Effector CD8-positive, alpha-beta T cell (primary cell): ENCODE measurements at places on chromosomes 13 and 19.

DNA sequence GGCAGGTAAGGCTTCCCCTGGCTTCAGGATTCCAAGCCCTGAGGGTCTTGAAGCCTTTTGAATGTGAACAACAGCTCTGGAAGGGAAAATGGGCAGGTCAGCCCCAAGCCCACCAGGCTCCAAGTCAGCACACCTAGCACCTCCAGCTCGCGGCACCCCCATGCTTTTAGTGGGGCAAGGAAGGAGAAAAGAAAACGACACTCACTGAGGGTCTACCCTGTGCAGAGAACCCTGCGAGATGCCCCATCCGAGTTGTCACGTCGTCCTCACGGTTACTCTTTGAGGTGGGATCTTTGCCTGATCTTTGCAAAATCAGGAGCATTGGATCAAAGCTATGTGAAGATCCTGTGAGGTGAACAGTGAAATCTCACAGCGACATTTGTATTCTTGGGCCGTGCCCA lies 5.7 kb upstream of the F10 start:
- DNase-seq, result no peak

- DNase-seq, result no peak
Observed at GRCh38 chr13:62038214-62038613, 622.6 kb upstream of the PCDH20 start.

DNA sequence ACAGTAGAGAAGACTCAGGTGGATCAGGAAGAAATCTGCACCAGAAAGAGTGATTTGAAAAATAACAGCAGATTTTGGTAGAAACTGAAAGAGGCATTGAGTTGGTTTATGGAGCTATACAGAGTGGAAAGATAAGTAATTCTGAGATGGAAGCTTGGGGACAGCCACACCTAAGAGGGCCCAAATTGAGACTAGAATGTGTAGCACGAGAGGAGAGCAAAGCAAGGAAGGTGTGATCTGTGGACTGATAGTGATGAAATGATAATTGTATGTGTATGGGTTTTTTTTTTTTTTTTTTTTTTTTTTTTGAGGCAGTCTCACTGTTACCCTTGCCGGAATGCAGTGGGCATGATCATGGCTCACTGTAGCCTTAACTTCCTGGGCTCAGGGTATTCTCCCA lies 16.3 kb downstream of the SAE1 start:
- no peak for DNase-seq

- DNase-seq, result no peak
Observed at GRCh38 chr13:99105160-99105559, 95.5 kb upstream of the UBAC2 start.

GRCh38 chr19:45506246-45506988 lies 862 bp upstream of the VASP start:
- peak; percentile 90 for DNase-seq

DNA sequence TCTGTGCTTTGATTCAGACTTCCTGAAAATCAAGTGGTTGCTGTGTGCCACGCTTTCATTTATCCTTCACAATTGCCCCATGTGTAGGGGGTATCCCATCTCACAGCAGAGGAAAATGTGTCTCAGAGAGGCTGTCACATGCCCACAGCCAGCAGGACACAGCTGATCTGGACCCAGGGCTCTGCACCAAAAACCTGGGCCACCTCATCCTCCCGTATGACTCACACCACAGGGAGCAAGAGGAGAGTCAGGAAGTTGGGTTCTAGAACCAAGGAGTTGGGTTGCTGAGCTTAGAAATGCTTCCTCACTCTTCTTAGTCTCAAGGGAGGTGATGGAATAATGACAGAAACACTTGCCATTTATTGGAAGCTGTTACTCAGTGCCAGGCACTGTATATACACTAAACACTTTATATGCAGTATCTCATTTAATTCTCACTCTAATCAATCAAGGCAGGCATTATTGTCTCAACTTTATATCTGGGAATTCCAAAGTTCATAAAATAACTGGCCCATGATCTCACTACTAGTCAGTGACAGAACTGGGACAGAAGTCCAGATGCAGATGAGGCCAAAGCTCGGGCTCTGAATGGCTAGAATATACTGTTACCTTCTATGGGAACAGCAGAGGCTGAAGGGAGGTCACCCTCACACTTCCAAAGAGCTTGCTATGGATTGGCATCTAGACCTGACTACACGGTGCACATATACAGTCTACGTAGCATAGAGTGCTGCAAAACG lies 47.7 kb upstream of the ATP12A start:
- DNase-seq, result no peak

GRCh38 chr19:3075605-3076431 lies 13.5 kb upstream of the TLE5 start:
- DNase-seq, result peak; percentile 70

- DNase-seq, result peak; percentile 94
Observed at GRCh38 chr19:17336872-17337674, at the start of gene GTPBP3. Gene GTPBP3, plus strand, starts transcription at chr19:17337553. Its CDS starts 59 bp downstream, at chr19:17337612.

- DNase-seq, result no peak
Observed at GRCh38 chr13:110625771-110626321, 10.5 kb downstream of the NAXD start.

DNA sequence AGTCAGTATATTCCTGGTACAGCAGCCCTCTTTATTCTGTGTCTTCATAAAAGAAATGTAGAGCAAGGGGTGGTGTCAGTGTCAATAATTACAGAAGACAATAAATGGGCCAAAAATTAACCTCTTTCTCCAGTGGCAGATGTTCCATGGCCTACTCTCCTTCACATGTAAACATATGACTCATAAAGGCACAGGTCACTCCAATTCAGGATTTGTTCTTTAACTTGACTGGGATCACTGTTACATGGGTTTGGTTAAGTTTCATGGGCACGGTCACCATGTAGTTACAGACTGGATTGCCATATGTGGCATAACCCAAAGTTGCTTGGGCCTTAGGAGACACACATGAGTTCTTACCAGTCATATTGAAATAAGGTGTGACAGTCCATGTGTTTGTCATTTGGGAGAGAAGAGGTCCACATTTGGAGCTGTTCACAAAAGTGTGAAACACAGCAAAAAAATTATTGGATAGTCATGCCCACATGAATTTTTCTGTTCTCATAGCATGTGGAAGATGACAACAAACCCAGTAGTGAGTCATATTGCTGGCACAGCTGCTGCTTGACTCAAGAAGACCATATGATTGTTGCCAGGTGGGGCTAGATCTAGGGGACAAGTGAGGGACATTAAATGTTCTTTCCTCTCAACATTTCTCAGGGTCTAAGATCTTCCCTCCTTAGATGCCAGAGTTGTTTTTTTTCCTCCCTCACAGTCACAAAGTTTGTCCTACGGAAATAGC lies 68.1 kb upstream of the HTR2A start:
- no peak for DNase-seq

- DNase-seq, result no peak
Observed at GRCh38 chr13:113009743-113010509, 40.9 kb downstream of the MCF2L start.

GRCh38 chr13:111042661-111043226 lies 72.4 kb upstream of the ARHGEF7 start:
- DNase-seq, result no peak

GRCh38 chr19:1410136-1410786 lies 2.9 kb downstream of the DAZAP1 start:
- DNase-seq, result no peak

DNA sequence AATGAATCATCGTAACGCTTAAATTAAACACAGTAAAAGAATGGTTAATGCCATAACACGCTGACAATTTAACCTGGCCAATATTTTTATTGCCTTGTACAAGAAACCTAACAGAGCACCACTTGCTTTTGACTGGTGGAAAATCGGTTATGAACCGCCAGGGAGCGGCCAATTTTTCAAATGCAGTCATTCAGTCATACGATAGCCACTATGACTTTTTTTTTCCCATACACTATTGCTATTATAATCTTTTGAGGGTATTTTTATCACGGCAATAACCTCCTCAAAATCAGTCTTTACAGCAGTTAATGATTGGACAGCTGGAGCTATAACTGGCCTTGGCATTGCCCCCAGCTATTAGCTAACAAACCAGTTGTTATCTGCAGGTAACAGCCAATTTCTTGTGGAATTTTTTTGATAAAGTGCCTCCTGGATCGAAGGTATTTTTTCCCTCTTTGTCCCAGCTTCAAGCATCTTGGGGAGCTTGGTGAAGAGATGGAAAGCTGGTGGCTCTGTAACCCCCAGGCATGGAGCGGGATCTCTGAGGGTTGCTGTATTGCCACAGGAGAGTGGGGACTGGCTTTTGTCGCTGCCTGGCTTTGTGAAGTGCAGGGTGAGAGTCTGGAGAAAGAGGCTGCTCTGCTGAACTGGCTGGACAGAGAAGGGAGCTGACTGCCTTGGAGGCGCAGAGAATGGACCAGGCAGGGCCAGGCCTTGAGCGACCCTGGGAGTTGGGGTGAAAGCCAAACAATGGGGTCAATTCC lies 198.4 kb upstream of the ZNF536 start:
- DNase-seq, result no peak

DNA sequence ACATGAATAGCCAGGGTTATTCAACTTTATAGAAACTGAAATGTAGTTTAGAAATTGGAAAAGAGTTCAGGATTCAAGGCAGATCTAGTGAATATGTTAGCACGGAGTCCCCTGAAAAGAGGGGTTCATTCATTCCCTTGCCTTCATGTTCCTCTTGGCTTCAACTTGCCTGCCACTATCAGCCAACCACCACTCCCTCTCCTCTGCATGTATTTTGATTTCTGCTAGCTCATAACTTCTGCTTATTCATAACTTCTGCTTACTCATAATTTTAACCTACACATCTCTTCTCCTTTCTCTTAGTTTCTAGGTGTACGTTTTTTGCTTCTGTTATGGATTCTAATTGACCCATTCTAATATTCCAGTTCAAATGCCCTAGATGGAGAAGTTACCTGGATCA lies 5.5 kb upstream of the SERTM1 start:
- no peak for DNase-seq

GRCh38 chr19:374886-375235 lies 30.3 kb upstream of the MIER2 start:
- no peak for DNase-seq

DNA sequence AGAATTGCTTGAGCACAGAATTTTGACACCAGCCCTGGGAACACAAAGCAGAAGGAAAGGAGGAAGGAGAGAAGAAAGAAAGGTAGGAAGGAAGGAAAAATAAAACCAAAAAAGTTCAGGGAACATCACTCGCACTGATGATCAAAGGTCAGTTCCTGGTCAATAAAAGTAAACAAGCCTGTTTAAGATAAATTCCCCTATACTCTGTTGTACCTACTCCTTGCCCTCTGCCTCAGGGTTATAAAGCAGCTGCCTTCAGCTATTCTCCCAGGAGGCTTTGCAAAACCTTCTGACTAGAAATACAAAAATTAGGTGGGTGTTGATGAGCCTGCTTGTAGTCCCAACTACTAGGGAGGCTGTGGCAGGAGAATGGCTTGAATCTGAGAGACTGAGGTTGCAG lies 14.9 kb upstream of the ZNF91 start:
- no peak for DNase-seq

DNA sequence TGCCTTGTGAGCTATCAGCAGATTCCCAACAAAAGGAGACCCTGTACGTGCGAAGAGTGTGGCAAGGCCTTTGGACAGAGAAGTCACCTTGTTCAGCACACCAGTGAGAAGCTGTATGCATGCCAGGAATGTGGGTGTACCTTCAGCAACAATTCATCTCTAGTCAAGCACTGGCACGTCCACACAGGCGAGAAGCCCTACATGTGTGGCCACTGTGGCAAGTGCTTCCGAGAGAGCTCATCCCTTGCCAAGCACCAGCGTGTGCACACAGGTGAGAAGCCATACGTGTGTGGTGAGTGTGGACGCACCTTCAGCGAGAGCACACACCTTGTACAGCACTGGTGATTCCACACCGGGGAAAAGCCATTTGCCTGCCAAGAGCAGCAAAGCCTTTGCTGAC lies 7.6 kb upstream of the ZSCAN22 start:
- DNase-seq, result no peak

- no peak for DNase-seq
Observed at GRCh38 chr13:98033277-98034247, 80.1 kb downstream of the IPO5 start.

- no peak for DNase-seq
Observed at GRCh38 chr13:107351305-107351704, 783.4 kb upstream of the ARGLU1 start.

GRCh38 chr19:3661284-3662238 lies 35.0 kb upstream of the CACTIN start:
- no peak for DNase-seq

GRCh38 chr19:33052352-33052972 lies 12.2 kb downstream of the RHPN2 start:
- DNase-seq, result no peak

GRCh38 chr19:18644196-18645034 lies 7.6 kb downstream of the KLHL26 start:
- no peak for DNase-seq

DNA sequence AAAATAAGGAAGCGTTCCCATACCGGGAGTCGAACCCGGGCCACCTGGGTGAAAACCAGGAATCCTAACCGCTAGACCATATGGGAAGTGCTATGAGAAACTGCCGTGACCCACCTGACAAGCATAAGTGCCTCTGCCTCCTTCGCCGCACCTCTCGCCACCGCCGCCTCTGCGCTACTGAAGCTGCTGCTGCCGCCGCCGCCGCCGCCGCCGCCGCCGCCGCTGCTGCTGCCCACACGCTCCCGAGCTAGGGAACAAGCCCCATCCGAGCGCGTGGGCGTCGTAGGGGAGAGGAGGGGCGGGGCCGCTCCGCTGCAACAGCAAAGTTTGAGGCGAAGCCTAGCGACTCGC lies 610 bp upstream of the WBP4 start:
- peak; percentile 78 for DNase-seq

- no peak for DNase-seq
Observed at GRCh38 chr13:43126420-43126819, 103.0 kb downstream of the DNAJC15 start.

DNA sequence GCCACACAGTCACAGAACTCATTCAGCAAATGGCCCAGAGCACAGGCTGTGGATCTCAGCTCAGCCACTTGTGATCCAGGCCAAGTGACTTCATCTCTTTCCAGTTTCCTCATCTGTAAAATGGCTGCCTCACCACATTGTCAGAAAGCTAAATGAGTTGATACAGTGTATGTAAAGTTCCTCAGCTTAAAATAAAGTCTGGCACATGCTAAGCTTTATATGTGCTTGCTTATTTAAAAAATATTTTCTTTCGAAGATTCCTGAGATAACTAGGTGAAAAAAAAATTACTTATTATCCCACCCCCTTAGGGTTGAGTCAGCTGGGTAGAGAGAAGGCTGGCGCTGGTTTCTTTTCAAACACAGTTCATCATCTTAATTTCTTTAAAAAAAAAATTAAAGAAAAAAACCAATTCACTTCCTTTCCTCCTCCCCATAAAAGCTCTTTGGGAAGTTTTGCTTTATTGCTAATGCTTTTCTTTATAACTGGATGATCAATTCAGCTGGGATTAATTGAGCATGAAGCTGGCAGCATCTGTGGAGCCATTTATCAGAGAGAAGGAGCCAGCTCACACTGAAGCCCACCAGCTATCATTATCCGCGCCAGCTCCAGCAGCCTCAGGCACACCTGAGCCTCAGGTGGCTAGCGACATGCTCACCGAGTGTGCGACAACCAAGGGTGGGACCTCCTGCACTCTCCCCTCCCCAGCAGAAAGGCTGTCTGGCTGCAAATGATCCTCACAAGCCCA lies 354.9 kb downstream of the FOXO1 start:
- DNase-seq, result no peak

- no peak for DNase-seq
Observed at GRCh38 chr13:30957258-30957943, 24.9 kb downstream of the TEX26 start.
